Stimulated activated CD8-positive, alpha-beta memory T cell treated with anti-CD3 and anti-CD28 coated beads, Interleukin-7, amount 100 ng/mL, for 24 hours (primary cell): ENCODE measurements at places on chromosomes 16 and 17.

GRCh38 chr17:30299000-30299399, 7.3 kb upstream of the BLMH start:
- DNase-seq: no peak

- no peak for DNase-seq
These were observed 22.8 kb upstream of the ACSM2B start for GRCh38 chr16:20598832-20599469.

GRCh38 chr16:27491894-27492587, 57.7 kb downstream of the GTF3C1 start:
- no peak for DNase-seq

- no peak for DNase-seq
These were observed 1.4 kb downstream of the BBS2 start for GRCh38 chr16:56518425-56518824.

GRCh38 chr17:8185582-8186445, 4.2 kb downstream of the BORCS6 start:
- peak; percentile 91 for DNase-seq

- no peak for DNase-seq
These were observed 2.3 kb upstream of the MAP2K3 start for GRCh38 chr17:21282231-21282630.
